ENCODE measurements at places on chromosomes 7 and 10.

DNA sequence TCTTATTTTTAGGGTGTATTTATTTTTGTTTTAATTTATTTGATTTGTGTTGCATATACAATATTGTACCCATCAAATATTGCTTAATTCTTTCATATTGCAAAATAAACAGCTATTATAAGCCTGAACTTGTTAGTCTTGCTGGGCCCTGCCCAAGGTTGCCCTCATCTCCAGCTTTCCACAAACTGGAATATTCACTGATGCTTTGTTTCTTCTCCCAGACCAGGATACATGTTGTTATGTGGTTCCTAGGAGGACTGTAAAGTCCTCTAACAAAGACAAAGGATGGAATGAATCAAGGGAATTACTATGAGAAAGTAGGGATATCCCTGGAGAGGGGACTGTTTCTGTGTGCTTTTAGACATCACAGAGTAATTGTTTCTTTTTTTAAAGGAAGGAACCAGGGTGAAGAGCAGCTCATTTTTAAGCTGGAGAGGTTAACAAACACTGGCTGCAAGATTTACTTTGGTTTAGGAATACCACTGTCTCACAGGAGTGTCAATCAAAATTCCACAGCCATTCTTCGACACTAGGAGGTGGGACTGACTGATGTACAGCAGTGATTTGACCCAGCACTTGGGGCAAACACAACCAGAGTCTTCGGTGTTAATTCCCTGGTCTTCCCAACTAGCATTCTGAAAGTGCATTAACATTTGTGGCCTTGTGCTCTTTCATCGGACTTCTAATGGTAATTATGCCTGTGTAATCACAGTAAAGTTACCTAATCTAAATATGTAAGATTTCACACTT is 14.8 kb upstream of the CD36 start:
- no peak for DNase-seq

DNA sequence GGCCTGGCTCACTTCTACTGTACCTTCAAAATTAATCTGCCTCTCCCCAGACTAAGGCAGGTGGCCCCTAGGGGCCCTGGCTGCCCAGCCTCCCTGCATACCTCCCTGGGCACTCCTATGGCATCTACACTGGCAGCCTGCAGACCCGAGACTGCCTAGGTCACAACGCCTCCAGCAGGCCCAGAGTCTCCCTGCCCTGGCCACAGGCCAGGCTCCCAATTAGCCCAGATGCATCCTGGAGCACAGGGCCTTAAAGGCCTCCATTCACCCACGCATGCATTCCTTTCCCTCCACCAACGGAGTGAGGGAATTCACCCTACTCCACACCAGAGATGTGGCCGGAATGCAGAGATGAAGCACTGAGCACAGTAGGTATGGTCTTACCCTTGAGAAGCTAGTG is 1.9 kb downstream of the CHAT start:
- DNase-seq, result no peak

GRCh38 chr10:120953897-120954296 is 102.7 kb downstream of the WDR11 start:
- DNase-seq, result no peak

DNA sequence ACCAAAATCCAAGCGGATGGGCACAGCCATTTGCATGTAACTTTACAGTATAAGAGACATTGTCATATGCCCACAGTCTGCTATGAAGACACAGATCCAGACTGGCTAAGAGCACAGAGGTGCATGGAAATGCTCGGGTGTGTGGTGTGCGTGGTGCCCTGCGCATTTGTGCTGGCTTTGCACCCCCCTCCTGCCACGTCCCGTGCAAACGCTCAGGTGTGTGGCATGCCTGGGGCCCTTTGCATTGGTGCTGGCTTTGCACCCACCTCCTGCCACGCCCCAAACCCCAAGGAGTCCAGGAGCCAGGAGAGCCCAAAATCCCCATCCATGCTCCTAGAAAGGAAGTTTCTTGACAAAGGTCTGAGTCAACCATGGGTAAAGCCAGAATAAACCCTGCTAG is 306.2 kb downstream of the PTPRN2 start:
- DNase-seq, result no peak

- no peak for DNase-seq
These were observed 231.4 kb downstream of the DNAJB6 start for GRCh38 chr7:157568106-157568769.

GRCh38 chr10:25804505-25804904 is 129.5 kb upstream of the MYO3A start:
- DNase-seq, result no peak

- no peak for DNase-seq
These were observed 11.9 kb downstream of the PIK3AP1 start for GRCh38 chr10:96708456-96708855.

GRCh38 chr7:94367949-94368348 is 26.7 kb upstream of the COL1A2 start:
- DNase-seq, result no peak

DNA sequence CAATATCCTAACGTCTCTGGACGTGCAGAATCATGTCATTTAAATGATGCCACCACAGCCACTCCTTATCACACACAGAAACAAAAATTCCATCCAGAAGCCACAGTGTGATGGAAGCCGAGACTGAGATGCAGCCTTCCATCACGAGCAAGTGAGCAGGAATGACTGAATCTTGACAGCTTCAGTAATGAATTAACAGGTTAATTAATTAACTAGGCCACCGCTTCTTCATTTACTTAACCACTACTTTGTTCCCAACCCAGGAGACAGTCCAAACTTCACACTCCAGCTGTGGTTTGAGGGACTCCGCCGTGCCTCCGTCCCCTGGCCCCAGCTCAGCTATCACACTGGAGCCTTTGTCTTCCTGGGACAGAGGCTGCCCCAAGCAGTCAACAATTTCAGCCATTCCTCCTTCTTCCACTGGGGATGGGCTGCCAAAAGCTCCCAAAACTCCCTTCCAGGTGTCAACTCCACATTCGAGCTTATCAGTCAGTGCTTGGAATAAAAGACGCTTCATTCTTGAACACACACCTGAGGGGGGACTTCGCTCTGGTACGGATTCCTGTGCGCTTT is 65.9 kb downstream of the FGFR2 start:
- DNase-seq, result no peak

GRCh38 chr7:91240376-91240941 is 23.8 kb upstream of the FZD1 start:
- no peak for DNase-seq

DNA sequence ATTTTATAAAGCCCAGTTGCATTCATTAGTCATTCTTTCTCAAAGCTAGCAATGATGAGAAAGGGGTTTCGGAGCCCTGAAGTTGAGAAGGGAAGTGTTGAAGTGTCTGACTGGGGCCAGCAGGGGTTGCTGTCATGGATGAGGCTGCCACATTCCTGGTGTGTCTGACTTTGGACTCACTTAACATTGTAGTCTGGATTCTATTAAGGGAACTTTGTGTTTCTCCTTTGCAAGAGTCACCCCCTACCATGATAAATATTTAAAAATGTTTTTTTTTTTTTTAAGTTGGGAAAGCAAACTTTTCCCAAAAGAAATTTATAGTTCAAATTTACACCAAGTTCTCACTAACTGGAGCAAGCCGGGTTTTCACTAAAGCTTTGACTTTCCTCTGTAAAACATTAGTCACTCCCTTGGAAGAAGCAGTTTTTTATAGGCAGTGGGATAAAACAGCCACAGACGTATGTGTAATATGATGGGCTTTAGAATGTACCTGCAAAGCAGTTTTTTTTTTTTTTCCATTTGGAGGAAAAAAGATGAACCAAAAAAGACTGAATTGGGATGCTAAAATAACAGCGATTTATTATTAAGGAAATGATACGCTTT is 243.6 kb downstream of the TWIST1 start:
- no peak for DNase-seq

DNA sequence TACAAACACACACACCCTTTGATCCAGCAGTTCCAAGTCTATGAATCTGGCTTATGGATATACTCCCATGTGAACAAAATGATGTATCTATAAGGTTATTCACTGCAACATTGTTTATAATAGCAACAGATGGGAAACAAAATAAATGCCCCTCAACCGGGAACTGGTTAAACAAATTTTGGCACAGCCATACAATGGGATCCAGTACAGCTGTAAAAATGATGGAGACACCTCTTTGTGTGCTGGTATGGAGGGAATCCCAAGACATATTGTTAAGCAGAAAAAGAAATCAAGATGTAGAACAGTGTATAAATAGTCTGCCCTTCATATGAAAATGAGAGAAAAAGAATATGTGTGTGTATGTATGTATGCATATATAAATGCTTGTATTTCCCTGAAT is 155.5 kb downstream of the SNX10 start:
- no peak for DNase-seq

DNA sequence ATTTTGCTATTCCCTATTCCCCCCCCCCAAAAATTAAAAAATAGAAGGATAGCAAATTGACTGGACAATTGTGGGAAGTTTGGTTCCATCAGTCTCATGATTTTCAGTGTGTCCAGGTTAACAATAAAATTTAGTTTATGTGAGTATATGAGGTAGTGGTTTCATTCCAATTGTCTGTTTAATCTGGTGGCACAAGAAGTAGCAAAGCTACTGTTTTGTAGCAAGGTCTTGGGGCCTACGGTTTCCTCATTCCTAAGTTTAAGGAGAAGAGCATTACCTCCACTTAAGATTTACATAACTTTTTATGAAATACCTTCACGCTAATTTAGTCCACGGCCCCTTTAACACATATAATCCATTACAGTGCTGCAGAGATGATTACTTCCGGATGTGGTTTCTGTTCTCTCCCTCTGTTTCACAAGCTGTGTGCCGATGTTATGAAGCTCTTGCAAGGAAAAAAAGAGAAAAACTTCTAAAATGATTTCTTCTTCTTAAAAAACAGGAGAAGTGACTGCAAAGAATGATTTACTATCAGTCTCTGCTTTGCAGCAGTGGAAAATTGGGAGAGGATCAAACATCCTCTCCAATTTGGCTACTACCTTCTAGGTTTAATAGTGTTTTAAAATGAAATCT is 32.7 kb upstream of the NPVF start:
- DNase-seq, result peak; percentile 57

GRCh38 chr10:130399425-130399950 is 263.3 kb downstream of the GLRX3 start:
- no peak for DNase-seq

GRCh38 chr10:122232769-122233168 is 38.3 kb upstream of the BTBD16 start:
- DNase-seq, result no peak

- no peak for DNase-seq
These were observed 152.3 kb downstream of the NEBL start for GRCh38 chr10:20744821-20745220.

DNA sequence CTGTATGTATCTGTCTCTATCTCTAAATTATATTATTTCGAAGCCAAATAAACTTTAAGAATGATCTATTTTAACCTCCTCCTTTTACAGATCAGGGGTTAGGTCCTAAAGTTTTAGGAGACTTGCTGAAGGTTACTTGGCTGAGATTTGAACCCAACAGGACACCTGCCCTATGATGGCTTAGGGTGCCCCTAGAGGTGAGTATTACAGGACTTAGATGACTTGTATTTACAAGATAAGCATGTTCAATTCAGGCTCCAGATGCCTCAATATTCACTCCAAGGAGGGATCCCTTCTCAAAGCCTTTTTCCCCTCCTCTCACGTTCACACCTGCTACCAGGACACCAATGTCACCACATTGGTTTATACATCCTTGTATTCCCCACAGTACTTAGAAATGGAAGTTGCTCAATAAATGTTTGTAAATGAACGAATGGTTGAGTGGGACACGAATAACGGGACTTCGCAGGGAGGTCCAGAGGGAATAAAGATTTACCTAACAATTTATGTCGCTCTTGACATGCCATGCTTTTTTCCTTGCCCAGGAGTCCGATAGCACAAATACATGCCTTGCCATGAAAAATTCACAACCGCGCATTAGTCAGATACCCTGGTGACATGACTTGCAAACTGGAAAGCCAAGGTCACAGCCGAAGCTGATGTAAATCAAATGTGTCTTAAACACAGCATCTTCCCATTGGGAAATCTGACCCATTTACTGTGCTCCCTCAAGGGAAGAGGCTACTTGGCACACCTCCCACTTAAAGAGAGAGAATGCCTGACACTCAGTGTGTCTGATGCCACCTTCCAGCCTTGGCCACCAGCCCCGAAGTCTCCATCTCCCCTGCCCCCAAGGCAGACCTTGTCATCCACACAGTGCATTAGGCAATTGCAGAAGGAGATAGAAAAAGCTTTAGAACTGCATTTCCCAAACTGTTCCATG is 872.2 kb upstream of the AUTS2 start:
- no peak for DNase-seq

- DNase-seq, result peak; percentile 10
These were observed 120.7 kb downstream of the SRPK2 start for GRCh38 chr7:105268056-105268455.

DNA sequence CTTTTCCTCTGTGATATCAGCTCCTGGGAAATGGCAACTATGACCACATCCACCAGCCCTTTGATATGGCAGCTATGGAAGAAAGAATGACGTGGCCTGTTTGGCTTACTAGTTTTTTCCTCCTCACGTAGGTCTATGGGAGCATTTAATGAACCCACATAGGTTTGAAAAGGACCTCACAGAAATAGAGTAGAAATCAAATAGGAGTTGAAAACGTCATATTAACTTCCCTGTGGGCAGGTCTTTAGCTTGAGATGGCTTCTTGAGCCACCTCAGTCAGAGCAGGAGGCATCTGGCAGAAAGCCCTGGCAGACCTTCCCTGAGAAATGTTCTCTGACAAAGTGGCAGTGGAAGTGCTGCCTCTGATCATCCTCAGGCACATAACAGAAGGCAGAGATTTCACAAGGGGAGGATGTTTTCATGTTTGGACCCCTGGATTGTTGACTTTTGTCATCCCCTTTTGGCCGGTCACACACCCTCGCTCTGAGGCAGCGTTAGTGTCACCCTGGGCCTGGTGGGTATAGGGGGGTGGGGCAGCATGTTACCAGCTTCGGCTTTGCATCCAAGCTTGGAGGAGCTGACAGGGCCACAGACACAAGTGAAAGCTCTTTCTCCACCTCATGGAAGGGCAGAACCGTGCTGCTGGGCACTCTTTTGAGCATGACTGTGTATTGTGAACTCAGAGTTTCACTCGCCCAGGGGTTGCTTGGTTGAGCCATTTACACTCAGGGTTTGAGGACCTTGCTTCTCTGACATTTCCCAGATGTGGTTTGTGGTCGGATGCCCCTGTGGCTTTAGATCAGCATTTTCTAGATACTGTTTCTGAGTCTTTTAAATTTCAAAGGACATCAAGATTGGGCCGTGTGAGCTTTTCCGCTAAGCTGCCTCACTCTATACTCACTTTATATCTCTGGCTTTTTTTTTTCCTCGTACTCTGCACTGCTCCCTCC is 184.2 kb downstream of the STK31 start:
- no peak for DNase-seq

DNA sequence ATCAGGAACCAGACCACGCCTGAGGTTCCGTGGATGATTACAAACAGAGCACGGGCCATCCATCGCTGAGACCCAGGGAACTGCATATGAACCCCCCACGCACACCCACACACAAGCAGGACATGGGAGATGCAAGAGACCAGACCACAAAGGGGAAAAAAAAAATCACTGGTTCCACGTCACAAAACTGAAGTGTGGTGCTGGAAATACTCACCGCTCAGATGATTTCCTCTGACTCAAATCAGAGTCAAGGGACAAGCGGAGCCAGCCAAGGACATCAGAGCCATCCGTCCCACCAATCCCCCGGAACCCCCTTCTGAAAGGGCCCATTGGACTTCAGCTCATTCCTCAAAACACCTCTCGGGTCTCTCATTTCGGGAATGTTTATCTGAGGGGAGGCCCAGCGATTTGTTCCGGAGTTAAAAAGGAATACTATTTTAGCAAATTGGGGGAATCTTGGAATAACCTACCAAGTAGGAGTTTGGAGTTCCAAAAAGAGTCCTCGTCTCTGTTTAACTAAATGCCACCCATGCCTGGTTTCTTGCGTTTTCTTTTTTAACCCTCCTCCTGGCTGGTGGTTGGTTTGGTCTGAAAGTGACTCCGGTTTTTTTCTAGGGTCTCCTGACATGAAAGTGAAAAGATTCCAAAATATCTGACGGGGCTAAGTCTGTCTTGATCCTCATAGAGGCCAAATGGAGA is 15.0 kb downstream of the SNX8 start:
- DNase-seq, result no peak

Measured in CD4-positive, CD25-positive, alpha-beta regulatory T cell (primary cell).